Subcutaneous preadipocyte (primary cell): ENCODE measurements at places on chromosomes 16 and 17. TPM values are rescaled to one million over a fixed set of nuclear protein-coding genes. Genes with fewer than 3 reads are reported as not detected.

KLHDC4 gene
- 16.2 and 26.8 TPM in 2 replicates for total RNA-seq

UNC45B gene
- total RNA-seq: not detected in 2 replicates

MEOX1 gene
- not detected in 2 replicates for total RNA-seq

TBC1D3G gene
- not detected in 2 replicates for total RNA-seq

ADAP2 gene
- total RNA-seq: 0.37 and 1.4 TPM in 2 replicates
